ENCODE measurements at places on chromosomes 13 and 19.

- no peak for DNase-seq
Measured at GRCh38 chr13:63161219-63161618, 1745.6 kb upstream of the PCDH20 start.

- DNase-seq: no peak
Measured at GRCh38 chr13:28282451-28282850, 144.1 kb downstream of the PAN3 start.

GRCh38 chr19:23709347-23709746 is 22.3 kb upstream of the ZNF675 start:
- no peak for DNase-seq

GRCh38 chr19:14035706-14036105 is 4.1 kb downstream of the IL27RA start:
- DNase-seq: no peak

GRCh38 chr19:42469311-42470235 is 26.8 kb upstream of the CXCL17 start:
- DNase-seq: no peak

DNA sequence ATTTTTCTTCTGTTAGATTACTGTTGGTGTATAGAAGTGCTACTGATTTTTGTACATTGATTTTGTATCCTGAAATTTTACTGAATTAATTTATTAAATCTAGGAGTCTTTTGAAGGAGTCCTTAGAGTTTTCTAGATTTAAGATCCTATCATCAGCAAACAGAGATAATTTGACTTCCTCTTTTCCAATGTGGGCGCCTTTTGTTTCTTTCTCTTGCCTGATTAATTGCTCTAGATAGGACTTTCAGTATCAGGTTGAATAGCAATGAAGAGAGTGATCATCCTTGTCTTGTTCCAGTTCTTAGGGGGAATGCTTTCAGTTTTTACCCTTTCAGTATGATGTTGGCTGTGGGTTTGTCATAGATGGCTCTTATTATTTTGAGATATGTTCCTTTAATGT is 5.6 kb upstream of the CD33 start:
- DNase-seq: no peak

DNA sequence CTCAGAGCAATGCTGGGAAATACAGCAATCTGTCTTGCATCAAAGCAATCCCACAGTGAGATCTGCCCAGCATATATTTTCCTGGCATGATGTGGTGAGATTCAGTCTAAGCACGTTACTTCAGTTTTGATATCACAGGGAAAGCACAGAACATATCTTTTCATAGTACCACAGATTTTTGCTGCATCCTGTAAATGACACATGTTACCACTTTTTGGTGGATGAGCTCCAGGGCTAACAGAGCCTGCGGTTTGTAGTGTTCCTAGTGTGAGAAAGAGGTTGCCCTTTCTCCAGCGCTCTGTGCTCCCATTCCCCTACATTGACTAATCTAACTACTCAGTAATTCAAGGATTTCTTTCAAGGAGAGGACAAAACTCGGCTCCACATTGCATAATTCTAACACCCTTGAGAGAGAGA is 409.0 kb downstream of the GPC6 start:
- no peak for DNase-seq

- no peak for DNase-seq
Measured at GRCh38 chr13:97274829-97275649, 52.9 kb downstream of the MBNL2 start.

DNA sequence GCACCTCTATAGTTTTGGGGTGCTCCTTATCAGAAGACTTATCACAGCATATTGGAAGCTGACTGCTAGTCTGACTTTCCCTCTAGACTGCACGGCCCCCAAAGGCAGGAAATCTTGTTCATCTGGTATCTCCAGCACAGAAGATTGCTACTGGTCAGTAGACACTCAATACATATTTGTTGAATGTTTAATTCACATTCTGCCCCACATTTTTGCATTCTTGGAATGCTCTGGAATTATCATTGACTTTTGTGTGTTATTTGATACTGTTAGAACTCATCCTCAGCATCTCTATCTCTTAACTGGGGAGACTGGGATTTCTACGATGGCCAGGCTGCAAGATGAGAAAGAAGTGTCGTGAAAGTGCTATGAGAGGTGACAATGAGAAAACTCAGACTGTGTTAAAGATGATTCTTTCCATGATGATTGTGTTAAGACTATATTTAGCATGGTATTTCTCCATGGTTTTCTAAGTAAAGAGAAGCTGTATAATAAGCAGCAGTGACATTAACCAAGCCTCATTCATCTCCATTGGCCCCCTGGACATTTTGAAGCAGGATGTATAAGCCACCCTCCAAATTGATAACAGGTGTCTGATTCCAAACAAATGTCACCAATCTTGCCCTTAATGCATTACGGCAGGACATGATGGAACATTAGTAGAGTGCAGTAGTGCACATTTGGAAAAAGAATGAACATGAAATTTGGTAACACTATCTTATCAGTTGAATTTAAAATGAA is 440.9 kb downstream of the RFC3 start:
- DNase-seq: no peak

DNA sequence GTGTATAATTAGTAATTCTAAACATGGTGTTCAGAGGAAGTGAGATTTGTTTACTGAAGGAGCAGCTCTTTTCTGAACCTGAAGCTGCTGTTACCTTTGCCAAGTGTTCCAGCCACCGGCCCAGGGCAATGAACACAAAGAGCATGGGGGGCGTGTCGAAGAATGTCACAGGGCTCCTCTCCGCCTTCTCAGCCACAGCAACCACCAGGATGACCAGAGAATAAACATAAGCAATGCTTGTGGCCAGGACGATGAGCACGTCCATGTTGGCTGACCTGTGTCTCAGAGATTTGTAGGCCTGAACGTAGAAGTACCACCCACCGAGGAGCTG is 53.1 kb downstream of the ATP7B start:
- DNase-seq: no peak

DNA sequence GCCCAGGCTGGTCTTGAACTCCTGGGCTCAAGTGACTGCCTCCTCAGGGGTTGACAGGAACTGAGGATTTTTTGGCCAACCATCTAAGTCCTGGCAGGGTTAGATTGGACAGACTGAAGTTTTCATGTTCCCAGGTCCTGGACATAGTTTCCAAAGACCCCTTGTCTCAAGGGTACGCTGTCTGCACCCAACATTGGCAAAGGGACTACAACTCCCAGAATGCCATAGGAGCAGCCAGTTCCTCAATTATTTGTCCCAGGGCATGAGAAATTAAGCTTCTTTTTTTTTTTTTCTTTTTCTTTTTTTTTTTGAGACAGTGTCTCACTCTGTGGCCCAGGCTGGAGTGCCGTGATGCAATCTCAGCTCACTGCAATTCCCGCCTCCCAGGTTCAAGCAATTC is 6.9 kb downstream of the GYS1 start:
- DNase-seq: no peak

DNA sequence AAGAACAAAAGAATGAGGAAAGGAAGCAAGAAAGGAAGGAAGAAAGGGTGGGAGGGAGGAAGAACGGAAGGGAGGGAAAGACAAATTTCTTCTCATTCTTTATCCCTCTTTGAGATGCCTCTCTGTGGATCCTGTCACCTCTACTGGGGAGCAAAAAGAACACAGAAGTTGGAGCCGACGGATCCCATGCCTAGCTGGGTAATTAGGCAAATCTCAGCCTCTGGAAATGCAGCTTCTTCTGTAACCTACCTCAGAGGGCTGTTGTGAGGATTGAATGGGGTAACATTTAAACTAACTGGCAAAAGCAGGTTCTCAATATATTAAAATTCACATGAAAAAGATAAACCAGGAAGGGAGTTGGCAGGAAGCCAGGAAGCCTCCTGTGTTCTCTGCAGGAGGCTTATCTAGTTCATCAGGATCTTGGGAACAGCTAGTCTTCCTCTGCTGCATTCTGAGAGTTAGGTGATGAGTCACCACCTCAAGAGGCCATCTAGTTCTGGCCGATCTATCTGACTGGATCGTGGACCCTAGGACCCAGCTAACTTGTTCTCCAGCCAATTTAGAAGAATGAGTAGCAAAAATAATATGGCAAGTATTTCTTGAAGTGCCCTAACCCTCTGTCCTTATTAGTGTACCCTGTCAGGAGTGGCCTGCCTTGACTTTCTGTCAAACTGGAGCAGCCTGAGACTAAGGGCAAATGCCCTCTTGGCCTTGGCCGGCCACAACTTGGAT is 15.2 kb upstream of the CPB2 start:
- DNase-seq: no peak

DNA sequence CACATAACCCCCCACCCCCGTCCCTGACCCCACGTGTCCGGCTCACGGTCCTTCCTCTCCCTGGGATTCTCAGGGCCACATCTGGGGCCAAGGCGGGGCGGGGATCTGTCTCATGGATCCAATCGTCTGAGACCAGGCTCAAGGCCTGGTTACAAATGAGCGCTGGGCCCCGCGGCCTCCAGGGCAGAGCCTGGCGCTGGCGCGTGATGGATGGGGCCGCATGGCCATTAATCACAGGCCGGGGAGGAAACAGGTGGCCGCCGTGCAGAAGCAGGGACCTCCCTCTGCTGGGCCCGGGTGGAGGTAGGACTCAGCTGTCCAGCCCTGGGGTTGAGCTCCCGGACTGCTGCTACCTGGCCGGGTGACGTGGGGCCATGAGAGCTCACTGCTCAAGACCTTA is 5.8 kb upstream of the TLE5 start:
- no peak for DNase-seq
